ENCODE measurements at places on chromosomes 1 and 21.

GRCh38 chr1:167794043-167794442 is 72.3 kb downstream of the MPZL1 start:
- no peak for DNase-seq

DNA sequence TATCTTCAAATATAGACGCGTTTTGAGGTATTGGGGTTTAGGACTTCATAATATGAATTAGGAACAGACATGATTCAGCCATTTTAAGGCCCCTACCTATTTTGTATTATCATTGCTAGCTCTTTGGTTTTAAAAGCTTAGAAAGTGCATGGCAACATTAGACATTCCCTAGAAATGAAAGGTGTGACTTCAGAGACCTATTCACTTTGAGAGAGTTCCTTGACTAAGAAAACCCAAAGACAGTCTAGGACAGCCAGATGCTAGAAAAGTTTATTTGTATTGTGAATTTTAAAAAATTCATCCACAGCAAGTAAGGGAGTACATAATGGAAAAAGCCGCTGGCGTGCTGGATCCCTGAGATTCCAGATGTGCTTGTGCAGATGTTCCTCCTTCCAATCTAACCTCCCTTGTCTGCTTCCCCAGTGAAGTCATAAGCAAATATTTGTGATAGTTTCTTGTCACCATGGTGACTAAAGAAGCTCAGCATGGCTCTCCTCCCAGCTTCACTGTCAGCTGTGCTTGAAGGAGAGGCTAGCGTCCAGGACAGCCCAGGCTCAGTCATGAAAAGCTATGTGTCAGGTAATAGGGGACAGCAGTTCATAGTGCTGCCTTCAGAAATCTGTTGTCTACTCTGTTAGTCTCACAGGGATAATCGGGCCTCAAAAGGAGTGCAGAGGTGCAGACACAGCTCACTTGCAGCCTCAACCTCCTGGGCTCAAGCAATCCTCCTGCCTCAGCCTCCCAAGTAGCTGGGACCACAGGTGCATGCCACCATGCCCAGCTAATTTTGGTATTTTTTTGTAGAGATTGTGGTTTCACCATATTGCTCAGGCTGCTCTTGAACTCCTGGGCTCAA is 34.8 kb downstream of the KPNA6 start:
- no peak for DNase-seq

GRCh38 chr1:218030846-218031245 is 254.2 kb upstream of the RRP15 start:
- no peak for DNase-seq

GRCh38 chr1:235060607-235061470 is 67.8 kb downstream of the TOMM20 start:
- DNase-seq = no peak

GRCh38 chr1:150560576-150561253 is 11.5 kb downstream of the ADAMTSL4 start:
- peak; percentile 94 for DNase-seq

GRCh38 chr21:15976807-15977206 is 247.0 kb downstream of the USP25 start:
- DNase-seq = peak; percentile 29

- no peak for DNase-seq
Observed at GRCh38 chr1:109877317-109877771, 33.3 kb upstream of the CSF1 start.

GRCh38 chr1:56255516-56256152 is 323.7 kb downstream of the PLPP3 start:
- DNase-seq = no peak

- no peak for DNase-seq
Observed at GRCh38 chr1:242004751-242005495, 6.0 kb upstream of the MAP1LC3C start.

DNA sequence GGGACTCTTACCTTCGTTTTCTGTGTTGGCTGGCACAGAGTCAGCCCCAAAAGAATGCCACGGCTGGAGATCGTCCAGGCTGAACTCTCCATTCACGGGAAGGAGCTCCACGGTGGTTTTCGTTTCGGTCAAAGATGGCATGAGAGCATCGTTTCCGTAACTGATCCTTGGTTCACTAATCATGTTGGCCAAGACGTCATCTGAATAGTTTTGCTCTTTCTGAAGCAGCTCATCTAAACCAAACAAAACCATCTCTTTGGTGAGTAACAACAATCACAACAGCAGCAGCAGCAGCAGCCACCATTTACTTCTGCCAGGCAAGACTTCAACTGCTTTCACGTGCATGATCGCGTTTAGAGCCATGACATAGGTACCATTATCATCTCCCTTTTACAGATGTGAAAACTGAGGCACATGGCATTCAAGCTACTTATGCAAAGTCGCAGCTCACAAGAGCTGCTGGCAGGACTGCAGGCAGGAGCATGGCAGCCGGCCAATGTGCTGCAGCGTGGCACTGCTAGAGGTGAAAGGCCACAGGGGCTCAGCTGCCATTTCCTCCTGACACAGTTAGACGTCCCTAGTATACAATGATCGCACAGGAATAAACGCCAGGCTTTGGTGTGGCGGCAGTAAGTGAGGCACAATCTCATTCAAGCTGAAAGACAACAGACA is 177.1 kb downstream of the GABPA start:
- no peak for DNase-seq

DNA sequence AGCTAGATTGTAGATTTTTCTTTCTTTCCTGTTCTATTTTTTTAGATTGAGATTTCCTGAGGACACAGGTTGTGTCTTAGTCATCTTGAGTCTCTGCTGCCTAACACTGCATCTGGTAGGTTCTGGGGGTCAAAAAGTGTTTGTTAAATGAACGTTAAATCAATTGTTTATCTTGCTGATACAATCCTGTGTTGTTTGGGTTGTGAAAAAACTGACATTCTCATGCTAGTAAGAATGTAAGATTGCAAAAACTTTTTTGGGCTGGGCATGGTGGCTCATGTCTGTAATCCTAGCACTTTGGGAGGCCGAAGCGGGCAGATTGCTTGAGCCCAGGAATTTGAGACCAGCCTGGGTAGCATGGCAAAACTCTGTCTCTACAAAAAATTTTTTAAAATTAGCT is 3.4 kb downstream of the CTSK start:
- no peak for DNase-seq

DNA sequence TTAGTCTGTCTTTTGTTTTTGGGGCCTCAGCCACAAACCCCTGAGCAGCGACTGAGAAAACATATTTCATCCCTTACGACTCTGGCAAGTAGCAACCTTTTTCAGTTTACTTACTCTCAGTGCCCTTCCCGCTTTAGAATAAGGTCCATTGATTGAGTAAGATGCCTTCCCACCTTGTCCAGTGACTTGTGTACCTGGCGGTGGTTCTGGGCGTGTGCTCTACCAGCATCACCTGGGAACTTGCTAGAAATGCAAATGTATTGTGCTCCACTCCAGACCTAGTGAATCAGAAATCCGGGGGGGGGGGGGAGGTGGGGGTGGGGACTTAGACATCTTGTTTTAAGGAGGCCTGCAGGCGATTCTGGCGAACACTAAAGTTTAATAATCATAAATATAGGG is 72.1 kb downstream of the S1PR1 start:
- DNase-seq = no peak

DNA sequence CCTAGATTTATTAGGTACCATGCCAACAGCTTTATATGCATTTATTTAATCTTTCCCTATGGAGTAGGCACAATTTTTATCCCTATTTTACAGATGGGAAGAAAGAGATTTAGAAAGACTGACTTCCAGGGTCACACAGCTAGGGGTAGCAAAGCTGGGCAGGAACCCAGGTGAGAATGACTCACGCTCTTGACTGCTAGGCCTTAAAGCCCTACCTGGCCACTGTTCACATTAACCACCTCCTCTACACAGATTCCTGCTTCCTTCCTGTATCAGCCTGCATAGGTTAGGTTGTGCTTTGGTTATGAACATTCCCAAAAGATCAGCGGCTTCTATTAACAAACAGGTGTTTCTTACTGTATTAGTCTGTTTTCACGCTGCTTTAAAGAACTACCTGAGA is 53.2 kb downstream of the DNAJC6 start:
- no peak for DNase-seq
